Choroid plexus epithelial cell (primary cell): ENCODE measurements at places on chromosomes 2 and 18.

GRCh38 chr2:54613386-54613785 is 110.1 kb upstream of the EML6 start:
- DNase-seq, result peak; percentile 57

GRCh38 chr2:100919316-100919715 is 82.8 kb upstream of the RPL31 start:
- no peak for DNase-seq

GRCh38 chr2:68750592-68751396 is 16.2 kb downstream of the ARHGAP25 start:
- DNase-seq, result no peak

- peak; percentile 7 for DNase-seq
These were observed 103.9 kb upstream of the ACVR1C start for GRCh38 chr2:157732596-157732995.

DNA sequence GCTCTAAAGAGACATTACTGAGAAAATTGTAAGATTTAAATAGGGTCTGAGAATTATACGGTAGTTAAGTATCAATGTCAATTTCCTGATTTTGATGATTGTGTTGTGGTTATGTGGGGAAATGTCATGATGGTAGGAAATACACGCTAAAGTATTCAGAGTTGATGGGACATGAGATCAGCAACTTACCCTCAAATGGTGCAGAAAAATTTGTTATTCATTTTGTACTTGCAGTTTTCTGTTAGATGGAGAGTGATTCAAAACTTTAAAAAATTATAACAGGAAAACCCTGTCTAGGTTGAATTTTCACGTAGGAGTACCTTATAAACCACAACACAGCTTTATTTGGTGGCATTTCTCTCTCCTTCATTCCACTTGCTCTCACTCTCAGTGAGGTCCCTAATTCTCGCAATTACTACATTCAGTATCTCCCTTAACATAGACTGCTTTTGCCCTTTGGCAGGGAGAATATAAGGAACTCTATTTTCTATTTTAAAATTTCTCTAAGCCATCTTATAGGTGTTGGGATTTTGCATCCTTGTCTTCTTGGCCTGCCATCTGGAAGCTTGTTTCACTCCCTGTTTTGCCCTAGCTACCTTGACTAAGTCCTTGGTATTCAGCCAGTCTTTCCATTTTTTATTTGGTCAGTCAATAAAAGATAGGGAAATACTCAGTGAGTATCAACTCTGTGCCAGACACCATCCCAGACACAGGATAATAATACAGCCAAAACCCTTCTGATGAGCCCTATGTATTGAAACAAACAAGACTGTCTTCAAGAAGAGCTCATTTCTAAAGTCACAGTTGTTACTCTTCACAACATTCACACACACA is 550.6 kb upstream of the ACVR2A start:
- no peak for DNase-seq

DNA sequence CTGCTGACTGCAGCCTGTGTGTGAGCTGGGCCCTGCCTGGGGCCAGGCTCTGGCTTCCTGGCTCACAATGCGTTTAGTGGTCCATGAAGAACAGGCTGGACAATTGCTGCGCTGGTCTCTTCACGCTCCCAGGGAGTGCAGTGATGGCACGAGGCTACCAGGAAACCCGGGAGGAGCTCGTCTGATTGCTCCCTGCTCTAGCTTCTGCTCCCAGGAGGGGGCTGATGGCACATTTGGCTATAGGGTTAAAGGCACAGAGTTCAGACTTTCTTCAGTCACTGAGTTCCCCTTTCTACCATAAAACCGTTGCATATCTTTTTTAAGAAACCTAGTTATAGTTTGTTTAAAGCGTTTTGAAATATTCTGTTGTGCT is 60.1 kb downstream of the KCNF1 start:
- DNase-seq, result no peak
